Fibroblast of mammary gland (primary cell): ENCODE measurements at places on chromosomes 16 and 17.
A peak's percentile ranks its signal among the peaks of the same experiment; 100 is the strongest.

GRCh38 chr17:18039535-18040260 is 490 bp downstream of the GID4 start:
- no peak for DNase-seq

DNA sequence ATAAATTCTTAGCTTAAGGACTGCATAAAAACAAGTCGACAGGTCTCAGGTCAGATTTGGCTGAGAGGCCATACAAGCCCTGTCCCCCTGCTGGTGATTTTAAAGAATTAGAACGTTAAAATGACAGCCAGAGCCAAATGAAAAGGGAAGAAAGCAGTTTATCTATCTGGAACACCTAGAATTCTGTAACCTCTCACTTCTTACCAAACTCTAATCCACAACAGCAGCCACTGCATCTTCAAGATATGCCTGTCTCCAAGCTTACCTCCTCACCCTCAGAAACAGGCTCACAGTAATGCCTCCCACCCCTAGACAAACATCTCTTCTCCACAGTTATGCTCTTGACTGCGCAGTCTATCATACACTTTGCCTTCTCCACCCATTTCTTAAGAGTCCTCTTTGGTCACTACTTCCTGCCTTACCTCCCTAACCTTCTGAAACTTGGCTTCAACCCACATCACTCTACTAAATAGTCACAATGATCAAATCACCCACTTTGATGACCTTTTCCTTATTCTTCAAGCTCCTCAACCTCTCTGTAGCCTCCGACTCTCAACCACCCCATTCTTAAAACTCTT is 14.2 kb downstream of the ANKFY1 start:
- DNase-seq, result peak; percentile 67

- peak; percentile 67 for DNase-seq
Measured at GRCh38 chr16:19375561-19376158, 42.0 kb upstream of the TMC5 start.

DNA sequence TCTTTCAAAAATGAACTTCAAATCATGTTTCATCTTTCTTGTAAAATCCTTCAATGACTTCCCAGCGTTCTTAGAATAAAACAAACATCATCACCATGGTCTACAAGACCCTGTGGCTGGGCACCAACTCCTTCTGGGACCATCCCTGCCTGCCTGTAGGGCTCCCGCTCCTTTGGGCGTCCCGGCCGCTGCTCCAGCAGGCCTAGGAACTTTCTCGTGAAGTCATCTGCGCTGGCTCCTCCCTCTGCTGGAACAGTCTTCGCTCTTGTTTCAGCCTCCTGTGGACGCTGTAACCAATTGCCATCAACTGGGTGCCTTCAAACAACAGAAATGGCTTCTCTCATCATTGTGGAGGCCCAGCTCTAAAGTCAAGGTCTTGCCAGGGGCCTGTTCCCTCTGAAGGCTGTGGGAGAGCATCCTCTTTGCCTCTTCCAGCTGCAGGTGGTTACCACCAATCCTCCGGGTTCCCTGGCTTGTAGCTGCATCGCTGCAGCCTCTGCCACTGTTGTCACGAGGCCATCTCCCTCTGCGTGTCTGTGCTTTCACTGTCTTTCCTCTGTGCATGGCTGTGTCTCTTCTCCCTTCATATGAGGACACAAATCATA is 185.5 kb upstream of the SDK2 start:
- DNase-seq, result no peak

GRCh38 chr17:72654706-72655105 is 437.8 kb downstream of the SLC39A11 start:
- DNase-seq, result no peak

DNA sequence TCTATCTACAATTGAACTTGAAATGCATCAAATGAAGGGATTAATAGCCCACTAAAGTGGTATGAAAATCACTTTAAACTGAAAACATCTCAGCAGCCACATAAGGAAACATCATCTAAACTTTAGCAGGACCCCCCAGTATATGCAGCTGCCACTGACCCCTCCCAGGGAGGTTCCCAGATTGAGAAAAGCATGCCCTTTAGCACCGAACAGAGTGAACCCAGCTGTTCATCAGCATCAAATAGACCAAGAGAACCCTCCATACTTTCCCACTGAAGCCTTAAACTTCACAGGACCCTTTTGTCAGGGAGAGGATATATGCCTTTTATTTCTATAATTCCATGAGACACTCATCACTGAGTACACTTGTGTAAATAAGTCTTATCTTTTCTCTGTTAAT is 44.6 kb downstream of the MYH10 start:
- no peak for DNase-seq

DNA sequence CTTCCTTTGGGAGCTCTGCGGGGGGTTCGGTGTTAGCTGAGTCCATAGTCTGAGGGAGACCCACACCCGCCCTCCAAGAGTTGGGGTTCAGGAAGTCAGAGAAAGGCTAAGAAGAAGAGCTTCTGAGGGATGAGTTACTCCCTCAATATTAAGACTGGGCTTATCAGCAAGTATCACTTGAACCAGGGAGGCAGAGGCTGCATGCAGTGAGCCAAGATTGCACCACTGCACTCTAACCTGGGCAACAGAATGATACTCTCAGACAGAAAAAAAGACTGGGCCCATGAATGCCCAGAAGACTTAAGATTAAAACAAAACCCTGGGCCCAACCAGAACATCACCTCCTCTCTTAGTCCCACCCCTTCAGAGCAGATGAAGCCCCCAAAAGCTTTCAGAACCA is 6.0 kb downstream of the NKIRAS2 start:
- DNase-seq, result no peak

GRCh38 chr17:55444471-55445441 is 23.1 kb upstream of the MMD start:
- DNase-seq, result peak; percentile 45

GRCh38 chr17:81222620-81222905 is 202 bp downstream of the CEP131 start:
- no peak for DNase-seq

DNA sequence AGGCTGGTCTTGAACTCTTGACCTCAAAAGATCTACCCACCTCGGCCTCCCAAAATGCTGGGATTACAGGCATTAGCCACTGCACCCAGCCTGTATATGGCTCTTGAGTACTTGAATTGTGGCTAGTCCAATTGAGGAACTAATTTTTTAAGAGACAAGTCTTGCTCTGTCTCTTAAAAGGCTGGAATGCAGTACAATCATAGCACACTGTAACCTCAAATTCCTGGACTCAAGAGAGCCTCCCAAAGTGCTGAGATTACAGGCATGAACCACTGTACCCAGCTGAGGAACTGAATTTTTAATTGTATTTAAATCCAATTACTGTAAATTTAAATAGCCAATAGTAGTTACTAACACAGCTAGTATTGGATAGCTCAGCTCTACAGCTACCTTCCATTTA is 50.6 kb downstream of the MED13 start:
- DNase-seq, result no peak

GRCh38 chr16:77995843-77996455 is 26.4 kb upstream of the CLEC3A start:
- DNase-seq, result no peak

GRCh38 chr16:9123871-9124270 is 32.4 kb downstream of the HAPSTR1 start:
- DNase-seq, result peak; percentile 24

- no peak for DNase-seq
Measured at GRCh38 chr17:33016920-33017319, 25.3 kb downstream of the SPACA3 start.

GRCh38 chr17:8914554-8914953 is 47.1 kb upstream of the PIK3R6 start:
- no peak for DNase-seq

DNA sequence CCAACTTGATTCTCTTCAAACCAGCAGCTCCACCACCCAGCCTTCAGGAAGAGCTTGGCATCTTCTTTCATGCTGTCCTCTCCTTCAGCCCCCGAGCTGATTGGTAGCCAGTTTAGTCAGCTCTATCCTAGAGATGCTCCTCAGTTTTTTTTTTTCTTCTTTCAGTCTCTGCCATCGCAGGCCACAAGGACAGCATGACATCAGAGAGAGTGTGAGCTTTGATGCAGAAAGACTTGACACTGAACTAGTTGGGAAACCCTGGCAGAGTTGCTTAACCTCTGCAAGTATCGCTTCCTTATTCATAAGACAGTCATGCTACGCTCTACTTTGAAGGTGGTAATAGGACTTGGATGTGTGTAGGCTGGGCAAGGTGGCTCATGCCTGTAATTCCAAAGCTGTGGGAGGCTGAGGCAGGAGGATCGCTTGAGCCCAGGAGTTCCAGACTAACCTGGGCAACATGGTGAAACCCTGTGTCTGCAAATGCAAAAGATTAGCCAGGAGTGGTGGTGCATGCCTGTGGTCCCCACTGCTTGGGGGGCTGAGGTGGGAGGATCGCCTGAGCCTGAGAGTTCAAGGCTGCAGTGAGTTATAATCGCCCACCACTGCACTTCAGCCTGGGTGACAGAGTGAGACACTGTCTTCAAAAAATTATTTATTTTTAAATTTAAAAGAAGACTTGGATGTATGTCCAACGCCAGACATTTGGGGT is 2.6 kb downstream of the CD300LB start:
- DNase-seq, result peak; percentile 6

DNA sequence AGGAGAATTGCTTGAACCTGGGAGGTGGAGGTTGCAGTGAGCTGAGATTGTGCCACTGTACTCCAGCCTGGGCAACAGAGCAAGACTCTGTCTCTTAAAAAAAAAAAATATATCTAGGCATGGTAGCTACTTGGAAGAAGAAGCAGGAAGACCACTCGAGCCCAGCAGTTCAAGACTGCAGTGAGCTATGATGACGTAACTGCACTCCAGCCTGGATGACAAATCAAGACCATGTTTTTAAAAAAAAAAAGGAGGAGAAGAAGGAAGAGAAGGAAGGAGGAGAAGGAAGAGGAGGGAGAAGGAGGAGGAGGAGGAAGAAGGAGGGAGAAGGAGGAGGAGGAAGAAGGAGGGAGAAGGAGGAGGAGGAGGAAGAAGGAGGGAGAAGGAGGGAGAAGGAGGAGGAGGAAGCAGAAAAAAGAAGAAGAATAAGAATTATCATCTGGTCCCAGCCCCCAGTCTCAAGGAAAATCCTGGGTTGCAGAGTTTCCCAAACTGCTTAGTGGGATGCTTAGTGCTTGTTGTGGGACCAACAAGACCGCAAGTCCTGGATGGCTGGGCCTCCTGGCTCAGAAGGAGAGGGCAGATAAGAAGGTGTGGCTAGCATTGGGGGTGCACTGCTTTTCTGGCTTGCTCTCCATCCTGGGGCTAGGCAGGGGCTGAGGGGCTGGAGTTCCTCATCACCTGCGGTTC is 3.7 kb upstream of the DRC7 start:
- DNase-seq, result peak; percentile 26

DNA sequence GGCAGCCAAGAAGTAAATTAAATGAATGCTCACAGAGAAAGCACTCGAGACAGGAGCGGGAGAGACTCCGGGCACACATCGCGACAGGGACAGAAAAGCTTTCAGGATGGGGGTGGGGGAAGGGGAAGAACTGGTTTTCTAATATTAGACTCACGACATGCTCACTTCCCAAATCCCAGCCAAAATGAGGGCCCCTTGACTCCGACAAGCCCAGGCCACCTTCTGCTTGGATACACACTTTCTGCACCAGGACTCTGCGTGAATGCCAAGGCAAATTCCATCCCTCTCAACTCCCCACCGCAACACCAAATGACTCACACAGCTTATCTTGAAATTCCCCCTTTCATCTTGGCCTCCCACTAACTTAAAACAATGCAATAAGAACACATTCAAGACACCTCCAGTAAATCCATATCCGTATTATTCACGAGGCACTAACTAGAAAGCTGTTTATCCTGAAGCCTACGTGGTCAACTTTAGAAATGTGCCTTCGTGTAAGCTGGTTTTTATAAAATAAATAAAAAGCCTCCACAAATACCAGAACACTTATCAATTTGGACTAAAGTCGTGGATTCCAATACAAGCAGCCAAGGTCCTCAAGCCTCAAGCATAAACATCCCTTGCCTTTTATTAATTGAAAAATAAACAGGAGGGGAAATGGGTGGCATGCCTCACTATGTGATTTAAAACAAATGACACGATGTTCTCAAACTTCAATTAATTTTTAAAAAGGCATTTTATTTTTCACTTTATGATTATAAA is 46.1 kb downstream of the NXN start:
- peak; percentile 84 for DNase-seq

- DNase-seq, result no peak
Measured at GRCh38 chr17:36641877-36642845, 40.8 kb downstream of the MRM1 start.

GRCh38 chr17:57585341-57586195 is 159.5 kb downstream of the CCDC182 start:
- DNase-seq, result no peak

DNA sequence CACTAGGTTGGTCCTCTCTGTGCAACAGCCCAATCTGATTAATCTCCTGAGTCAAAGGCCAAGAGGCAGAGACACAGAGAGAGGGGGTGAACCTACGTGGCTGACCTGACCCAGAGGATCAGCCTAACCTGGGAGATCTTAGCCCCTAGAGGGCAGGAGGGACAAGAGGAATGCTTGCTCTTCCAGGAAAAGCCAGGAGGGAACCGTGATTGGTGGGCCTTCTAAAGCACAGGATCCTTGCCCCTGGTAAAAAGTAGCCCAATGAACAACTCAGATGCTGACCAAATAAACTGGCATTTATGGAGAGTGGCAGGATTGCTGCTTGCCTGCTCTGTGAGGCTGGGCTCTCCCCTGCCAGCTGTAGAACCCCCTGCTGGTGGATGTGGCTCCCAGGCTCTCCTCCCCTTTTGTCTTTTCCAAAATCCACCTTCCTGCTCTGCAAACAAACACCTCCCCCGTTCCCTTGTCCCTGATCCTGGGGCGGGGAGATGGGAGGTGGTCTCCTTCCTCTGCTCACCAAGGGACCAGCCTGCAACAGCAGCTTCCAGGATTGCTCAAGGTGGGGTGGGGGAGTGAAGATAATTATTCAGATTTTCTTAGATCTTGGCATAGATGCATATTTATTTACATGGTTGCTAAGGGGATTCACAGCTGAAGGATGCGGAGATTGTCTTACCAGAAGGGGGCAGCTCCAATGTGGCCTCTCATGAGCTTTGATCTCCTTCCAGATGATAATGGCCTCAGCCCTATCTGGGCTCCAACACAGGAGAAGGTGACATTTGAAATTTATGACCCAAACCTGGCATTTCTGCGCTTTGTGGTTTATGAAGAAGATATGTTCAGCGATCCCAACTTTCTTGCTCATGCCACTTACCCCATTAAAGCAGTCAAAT is 71.9 kb downstream of the SDR42E1 start:
- DNase-seq, result no peak

GRCh38 chr16:286491-287297 is 3.7 kb downstream of the PDIA2 start:
- no peak for DNase-seq

DNA sequence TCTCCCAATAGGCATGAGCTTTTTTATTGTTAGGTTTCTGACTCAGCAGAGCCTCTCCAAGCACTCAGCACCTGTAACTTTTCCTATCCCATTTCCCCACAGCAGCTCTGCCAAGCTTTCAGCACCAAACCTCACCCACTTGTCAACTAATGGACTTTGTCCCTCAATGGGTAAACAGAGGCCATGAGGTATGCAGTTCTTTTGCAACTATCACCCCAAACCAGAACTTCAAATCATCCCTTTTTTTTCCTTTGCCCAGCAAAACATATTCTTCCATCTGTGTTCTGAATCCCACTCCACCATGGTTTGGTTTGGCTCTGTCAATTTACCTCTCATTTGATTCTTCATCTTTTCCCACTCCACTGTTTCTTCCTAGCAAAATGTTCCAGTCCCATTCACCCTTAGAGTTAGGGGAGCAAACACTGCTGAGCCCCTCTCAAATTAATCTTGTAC is 58.1 kb downstream of the TOX3 start:
- DNase-seq, result no peak
